ENCODE measurements at places on chromosomes 12 and 14.

GRCh38 chr14:68182492-68182891 lies 362.9 kb downstream of the RAD51B start:
- DNase-seq, result no peak

DNA sequence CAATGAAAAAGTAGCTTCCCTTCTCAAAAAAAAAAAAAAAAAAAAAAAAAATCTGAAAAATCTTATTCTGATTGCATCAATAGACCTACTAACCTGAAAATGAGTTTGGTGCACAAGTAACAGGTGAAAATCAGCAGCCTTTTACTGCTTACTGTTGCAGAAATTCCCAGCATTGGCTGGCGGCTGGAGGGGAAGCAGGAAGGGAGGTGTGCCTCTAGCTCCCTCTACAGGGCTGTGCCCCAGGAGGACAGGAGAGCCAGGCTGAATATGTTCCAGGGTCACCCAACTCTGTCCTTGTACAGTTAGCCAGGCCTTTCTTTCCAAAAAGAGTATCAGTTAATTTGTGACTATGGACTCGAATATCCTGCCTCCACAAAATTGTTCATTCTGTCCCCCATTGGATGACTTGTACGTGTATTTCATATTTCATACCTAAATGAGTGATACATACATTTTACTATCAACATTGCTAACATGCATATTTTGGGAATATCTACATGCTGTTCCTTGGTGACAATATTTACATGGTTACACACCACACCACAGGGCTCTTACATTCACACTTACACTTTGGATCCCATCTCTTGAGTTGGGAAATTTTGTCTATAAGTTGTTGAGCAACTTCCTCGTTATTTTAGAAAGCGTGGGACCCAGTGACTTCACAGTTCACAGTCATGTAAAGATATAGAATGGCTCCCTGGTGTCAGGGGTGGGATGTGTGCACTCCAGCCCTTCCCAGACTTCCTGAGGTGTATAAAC lies 124.8 kb downstream of the SAMD4A start:
- DNase-seq, result no peak

DNA sequence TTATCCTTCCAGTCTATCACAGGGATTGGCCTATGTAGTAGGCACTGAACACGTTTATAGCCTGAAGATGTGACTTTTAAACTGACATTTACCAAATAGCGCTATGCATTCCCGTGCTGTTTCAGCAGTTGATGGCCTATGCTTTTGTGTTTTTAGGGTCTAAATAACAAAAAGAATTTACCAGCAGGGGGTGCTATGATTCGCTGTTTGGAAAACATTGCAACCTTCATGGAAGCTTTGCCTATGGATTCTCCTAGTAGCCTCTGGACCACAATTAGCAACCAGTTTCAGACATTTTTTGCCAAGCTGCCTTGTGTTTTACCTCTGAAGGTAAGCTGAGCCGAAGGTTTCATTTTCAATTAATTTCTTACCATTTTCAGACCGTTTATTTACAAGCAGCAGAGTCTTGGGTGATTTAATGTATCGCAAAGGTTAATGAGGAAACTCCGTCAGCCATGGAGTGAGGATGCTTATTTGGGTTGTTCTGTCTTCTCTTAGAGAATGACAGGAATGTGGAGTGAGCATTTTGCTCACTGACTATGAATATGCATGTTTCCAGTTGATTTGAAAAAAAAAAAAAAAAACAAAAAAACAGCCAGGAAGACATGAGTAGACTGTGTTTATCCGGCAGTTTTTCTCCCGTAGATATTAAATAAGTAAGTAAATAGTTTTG lies 133.1 kb downstream of the PRIMA1 start:
- no peak for DNase-seq

DNA sequence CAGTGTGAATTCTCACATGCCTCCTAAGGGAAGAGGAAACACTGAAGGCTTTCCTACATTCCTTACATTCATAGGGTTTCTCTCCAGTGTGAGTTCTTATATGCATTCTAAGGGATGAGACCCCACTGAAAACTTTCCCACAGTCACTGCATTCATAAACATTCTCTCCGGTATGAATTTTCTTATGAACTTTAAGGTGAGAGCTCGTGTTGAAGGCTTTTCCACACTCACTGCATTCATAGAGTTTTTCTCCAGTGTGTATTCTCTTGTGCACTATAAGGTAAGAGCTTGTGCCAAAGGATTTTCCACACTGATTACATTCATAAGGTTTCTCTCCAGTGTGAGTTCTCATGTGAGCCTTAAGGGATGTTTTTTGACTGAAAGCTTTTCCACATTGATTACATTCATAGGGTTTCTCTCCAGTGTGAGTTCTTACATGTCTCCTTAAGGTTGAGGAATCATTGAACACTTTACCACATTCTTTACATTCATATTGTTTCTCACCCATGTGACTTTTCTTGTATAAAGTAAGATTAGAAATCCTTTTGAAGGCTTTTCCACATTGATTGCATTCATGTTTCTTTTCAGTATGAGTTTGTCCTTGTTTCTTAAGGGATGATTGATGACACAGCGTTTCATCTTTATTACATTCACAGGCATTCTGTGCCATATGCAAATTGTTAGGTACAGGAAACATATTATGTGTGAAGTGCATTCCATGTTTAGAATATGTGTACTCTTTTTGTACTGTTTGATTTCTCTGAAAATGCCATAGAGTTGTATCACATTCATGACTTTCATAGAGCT lies 9.5 kb downstream of the ZNF891 start:
- no peak for DNase-seq

GRCh38 chr14:104930526-104931303 lies 6.0 kb downstream of the PLD4 start:
- DNase-seq, result no peak

DNA sequence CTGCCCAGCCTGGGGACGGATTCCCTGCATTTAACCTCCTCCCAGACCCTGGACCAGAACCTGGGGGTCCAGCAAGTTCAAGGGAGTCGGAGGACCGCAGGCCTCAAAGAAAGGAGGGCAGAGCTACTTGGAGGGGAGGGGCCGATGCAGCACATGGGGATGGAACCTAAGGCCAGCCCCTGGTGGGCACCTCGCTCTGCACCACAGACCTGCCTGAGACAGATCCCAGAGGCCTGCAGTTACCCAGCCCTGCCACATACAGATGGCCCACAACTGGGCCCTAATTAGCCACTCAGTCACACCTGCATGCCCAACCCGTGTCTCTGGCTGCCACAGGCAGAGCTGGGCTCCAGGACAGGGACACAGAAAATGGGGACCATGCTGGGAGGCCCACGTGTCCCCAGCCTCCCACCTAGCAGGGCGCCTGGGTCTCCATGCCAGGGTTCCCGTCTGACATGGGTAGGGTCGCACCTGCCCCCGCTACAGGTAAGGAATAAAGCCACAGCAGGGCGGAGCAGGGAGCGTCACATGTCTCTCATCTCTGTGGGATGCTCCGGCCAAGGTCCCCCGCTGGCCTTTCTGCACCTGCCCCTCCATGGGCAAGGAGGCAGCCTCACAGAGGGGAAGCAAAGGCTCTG lies 16.7 kb downstream of the AKT1 start:
- no peak for DNase-seq

GRCh38 chr12:129886541-129886940 lies 17.3 kb downstream of the TMEM132D start:
- DNase-seq, result no peak

- no peak for DNase-seq
Observed at GRCh38 chr12:48336061-48336460, 14.7 kb downstream of the ZNF641 start.

DNA sequence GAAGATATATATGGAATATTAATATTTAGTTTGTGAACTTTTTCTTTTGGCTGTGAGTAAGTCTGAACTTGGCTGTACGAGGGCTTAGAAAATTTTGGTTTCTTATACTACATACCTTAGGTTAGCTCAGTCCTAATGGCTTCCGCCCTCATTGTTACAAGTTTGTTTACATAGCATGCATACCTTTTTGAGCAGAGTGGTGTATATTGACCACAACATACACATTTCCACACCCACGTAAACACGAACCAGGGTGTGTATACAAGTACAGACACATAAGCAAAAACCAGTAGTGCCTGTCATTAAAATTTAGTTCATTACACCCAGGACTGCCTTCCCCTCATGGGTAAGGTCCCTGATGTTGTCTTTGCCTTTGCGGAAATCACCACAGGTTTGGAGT lies 230.2 kb upstream of the RGS6 start:
- DNase-seq, result no peak

GRCh38 chr14:37587881-37588666 lies 7.0 kb downstream of the FOXA1 start:
- DNase-seq, result no peak

- no peak for DNase-seq
Observed at GRCh38 chr12:110111476-110112334, 12.5 kb upstream of the IFT81 start.

GRCh38 chr12:51472984-51473383 lies 48.4 kb downstream of the SLC4A8 start:
- no peak for DNase-seq

GRCh38 chr14:40576880-40577478 lies 1029.7 kb upstream of the LRFN5 start:
- no peak for DNase-seq

DNA sequence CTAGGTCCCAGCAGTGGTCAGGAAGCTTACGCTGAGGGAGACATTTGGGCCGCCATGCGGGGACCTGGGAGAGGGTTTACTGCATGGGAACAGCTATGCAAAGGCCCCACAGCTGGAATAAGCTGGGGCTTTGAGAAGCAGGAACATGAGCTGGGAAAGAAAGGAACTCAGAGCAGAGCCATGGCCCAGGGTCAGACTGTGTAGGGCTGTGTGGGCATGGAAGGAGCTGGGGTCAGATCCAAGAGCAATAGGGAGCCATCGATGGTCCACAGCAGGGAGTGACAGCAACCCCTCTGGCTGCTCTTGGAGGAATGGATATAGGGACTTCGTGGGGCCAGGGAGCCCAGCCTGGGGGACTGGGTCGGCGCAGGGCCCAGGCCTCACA lies 151.6 kb downstream of the ADGRD1 start:
- no peak for DNase-seq

- no peak for DNase-seq
Observed at GRCh38 chr14:68669111-68669511, 123.8 kb downstream of the ZFP36L1 start.

DNA sequence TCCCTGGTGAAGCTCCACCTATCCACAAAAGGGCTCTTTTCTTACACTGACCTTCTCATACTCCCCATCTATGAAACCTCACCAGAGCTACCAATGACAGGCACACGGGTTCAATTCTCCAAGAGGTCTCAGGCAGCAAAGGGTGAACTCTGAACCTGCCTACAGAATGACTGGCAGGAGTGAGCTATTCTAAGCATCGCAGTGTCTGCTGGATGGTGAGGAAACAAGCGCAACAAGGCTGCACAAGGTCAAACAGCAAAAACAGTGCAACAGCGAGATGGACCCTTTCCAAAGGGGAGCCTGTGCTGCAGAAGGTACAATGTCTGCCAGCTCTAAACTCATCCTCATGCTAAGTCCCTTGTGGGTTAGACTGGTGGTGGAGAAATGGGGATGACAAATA lies 22.0 kb downstream of the TMCC3 start:
- DNase-seq, result no peak

GRCh38 chr14:76833011-76833410 lies 6.8 kb downstream of the LRRC74A start:
- no peak for DNase-seq

DNA sequence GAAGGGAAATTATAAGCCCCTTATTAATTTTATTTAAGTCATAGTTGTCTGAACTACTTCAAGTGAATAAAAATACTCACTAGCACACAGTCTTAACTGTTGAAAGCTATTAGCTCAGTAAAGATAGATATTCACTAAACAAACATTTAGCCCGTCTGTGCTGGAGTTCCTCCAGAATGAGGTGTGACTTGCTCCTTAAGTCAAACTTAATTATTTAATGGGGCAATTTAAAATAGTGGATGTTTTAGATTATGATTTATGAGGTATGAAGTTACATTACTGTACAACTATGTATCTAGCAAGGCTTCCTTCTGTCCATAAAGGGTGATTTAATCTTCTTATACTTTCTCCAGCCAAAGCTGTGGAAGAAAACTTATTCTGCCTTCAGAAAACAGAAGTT lies 414.0 kb upstream of the FLRT2 start:
- no peak for DNase-seq

- DNase-seq, result no peak
Observed at GRCh38 chr14:22282417-22282816, 306.6 kb downstream of the DAD1 start.

- DNase-seq, result no peak
Observed at GRCh38 chr14:71130491-71131179, 223.4 kb downstream of the PCNX1 start.

DNA sequence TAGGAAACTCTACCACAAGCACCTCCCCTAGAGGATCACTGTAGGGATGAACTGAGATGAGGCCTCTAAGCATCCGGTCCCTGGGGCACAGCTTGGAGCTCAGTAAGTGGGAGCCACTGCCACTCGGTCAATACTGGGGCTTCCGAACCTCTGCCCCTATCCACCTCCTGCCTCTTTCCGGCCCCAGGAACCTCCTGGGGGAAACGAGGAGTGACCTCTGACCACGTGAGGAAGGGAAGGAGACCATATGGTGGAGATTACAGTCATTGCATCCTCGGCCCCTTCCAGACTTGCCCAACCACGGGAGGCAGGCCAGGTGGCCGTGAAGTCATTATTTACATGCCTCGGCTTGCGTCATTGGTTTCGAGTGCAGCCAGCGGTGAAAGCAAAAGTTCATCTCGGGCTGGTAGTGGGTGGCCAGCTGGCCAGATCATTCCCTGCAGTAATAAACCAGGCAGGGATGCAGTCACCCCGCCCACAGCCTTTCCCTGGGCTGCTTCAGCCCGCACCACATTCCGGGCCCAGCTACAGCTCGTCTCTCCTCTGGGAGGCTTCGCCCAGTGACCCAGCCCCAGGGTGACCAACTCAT lies 65.4 kb downstream of the C14orf132 start:
- no peak for DNase-seq

GRCh38 chr12:190881-191280 lies 23.1 kb downstream of the SLC6A12 start:
- DNase-seq, result no peak

DNA sequence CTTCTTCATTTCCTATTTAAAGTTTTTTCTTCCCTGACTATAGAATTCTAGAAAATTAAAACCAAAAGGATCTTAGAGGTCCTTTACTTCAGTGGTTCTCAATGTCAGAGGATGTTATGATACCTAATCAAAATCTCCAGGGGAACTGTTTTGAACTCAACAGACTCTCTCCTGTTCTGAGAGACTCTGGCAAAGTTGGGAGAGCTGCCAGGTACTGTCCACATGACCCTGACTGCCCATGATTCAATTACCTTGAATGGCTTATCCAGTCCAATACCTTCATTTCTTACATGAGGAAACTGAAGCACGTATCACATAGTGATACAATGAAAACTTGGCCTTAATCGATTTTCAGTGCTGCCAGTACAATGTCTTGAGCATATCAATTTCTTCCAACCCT lies 16.6 kb downstream of the ALKBH1 start:
- DNase-seq, result no peak

DNA sequence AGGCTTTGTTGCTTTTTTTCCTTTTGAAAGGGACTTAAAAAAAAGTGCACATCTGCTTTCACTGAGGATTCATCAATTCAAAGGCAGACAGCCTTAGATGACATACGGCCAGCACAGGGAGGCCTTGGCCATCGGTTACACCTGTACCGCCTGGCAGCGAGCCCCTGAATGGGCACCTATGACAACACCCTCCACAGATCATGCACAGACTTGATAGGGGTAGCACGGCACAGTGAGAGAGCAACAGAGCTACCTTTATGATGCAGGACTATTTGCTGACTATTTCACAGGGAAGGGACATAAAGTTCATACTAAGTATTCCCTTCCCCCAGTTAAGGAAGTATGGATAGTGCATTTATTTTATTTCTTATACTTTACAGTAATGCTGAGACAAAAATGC lies 137.9 kb upstream of the ARID2 start:
- no peak for DNase-seq

Measured in stimulated activated CD8-positive, alpha-beta memory T cell treated with anti-CD3 and anti-CD28 coated beads, Interleukin-15, amount 100 ng/mL, for 24 hours (primary cell).